Vagina (tissue), 2 donors: ENCODE measurements at places on chromosomes 11 and 22.

DNA sequence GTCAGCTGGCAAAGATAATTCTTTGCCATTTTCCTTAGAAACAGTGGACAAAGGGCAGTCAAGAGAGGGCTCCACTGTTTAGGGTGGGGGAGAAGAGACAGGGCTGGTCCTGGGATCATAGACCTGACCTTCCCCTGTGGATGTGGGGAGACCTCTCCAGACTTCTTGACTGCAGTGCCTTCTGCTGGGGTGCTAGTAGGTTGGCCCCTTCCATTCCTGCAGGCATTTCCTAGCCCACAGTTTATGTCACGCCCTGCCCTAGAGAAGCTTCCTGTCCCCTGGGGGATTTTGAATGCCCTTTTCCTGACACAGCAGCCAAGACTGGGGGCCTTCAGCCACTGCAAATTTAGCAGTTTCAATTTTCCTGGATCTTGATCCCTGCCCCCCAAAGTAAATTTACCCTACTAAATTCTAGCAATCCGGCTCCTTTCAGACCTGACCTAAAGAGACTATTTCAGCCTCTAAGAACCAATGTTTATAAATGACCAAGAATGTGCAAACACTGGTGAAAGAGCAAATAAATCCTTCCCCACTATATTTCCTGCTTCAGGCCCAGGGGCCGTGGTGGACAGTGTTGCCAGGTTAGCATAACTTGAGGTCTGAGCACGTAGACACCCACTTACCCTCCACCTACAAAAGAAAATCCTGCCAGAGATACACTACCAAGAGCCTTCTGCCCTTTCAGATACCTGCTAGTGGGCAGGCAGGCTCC, 58.4 kb downstream of the PPFIBP2 start:
- no peak for DNase-seq

GRCh38 chr22:39873965-39874364, 19.6 kb downstream of the ENTHD1 start:
- DNase-seq, result no peak

DNA sequence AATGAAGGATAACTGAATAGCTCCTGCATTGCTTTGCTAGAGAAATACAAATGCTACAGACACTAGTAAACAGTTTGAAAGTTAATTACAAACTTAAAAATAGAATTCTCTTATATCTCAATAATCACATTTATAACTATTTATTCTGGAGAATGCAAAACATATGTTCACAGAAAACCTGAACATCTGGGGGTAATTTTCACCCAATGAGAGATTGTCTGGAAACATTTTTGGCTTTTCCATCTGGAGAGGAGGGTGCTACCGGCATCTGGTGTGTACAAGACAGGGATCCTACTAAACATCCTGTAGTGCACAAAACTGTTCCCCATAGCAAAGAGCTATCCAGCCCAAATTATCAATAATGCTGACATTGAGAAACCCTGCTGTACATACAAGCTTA, 378.4 kb upstream of the CHORDC1 start:
- DNase-seq, result no peak

DNA sequence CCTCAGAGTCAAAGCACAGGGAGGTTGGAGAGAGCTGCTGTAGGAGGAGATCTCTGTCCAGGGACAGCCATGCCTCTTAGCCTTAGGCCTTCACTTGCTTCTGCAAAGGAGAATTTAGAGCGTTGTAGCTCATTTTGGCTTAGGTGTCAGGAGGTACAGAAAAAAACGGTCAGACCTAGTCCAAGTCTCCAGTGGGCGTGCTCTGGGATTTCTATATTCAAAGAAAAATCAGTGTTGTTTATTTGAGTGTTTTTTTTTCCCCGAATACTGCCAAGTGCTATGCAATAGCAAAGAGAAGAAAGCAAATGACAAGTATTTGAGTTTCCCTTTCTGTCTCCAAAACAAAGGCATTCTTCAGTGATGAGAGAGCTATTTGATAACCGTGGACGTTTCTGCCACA, 22.7 kb upstream of the OPCML start:
- no peak for DNase-seq

GRCh38 chr11:115060840-115061239, 382.5 kb downstream of the NXPE2 start:
- DNase-seq, result no peak

- DNase-seq, result no peak
These were observed 3.1 kb downstream of the KCNJ5 start for GRCh38 chr11:128894286-128894681.

DNA sequence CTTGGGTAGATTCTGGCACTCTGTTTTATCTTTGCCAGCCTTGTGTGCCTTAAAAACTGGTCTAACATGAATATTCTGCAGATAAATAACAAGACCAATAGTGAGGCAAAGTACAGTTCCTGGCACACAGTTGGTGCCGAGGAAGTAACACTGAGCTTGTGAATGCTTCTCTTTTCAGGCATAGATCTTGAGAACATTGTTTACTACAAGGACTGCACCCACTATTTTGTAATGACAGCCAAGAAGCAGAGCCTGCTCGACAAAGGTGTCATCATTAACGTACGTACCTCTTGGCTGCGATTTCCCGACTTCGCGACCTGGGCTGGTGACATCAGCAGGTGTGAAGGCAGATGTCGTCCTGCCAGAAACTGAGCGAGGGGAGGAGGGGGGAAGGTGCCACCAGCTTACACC, 105.7 kb downstream of the MICAL2 start:
- no peak for DNase-seq

- no peak for DNase-seq
These were observed 174.2 kb upstream of the PDGFD start for GRCh38 chr11:104338186-104338585.

GRCh38 chr22:37080438-37080837, 28.9 kb downstream of the KCTD17 start:
- no peak for DNase-seq

GRCh38 chr22:36736701-36737320, 33.3 kb upstream of the CACNG2 start:
- peak; percentile 92 for DNase-seq

DNA sequence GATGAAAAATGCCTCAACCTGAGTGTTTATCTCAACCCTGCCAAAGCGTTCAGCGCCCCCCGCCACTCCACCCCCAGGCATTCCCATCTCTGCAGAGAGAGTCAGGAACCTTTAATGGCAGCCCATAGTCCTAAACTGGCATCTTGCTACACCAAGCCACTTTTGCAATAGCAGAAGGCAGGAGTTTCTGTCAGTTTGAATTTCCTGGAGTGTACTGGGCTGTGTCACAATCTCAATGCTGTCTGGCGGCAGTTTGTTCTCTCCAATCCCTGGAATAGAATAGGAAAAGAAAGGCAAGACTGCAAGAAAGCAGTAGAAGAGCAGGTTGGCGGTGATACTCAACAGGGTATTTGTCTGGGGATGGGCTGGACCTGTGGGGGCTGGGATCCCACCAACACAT, 32.9 kb upstream of the FLI1 start:
- DNase-seq, result no peak

GRCh38 chr22:35596821-35597220, 20.3 kb downstream of the MB start:
- DNase-seq, result no peak

- no peak for DNase-seq
These were observed 215.3 kb downstream of the KCNA4 start for GRCh38 chr11:29801561-29801960.

DNA sequence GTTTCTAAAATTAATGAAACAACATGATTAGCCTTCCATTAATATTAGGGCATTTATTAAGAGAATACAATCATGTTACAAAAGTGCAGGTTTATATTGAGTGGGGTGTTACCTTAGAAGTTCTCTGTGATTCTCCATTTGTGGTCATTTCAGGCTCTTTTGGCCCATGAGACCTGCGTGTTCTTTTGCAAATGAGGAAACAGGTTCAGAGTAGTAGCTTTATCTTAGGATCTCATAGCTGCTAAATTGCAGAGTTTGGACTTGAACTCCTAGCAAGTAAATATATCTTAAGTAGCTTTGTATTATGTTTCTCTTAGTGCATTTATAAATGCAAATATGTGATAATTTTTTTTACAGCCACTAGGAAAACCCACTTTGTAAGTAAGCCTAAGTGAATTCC, 18.3 kb downstream of the FAR1 start:
- DNase-seq, result no peak

DNA sequence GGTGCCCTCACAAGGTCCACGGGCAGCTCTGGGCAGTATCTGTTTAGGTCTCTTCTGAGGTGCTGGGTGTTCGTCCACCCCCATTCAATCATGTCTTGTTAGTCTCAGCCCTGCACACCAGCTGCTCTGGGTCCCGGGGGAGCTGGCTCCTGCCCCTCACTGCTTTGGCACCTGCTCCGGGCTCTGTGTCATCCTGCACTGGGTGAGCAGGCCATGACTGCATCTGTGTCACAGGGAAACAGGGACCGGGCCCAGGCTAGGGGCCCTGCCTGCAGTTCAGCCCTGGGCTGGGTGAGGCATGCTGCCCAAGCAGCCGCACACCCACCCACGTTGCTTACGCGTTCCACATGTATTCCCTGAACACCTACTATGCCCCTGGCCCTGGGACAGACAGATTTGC, 43.9 kb downstream of the ELFN2 start:
- no peak for DNase-seq

DNA sequence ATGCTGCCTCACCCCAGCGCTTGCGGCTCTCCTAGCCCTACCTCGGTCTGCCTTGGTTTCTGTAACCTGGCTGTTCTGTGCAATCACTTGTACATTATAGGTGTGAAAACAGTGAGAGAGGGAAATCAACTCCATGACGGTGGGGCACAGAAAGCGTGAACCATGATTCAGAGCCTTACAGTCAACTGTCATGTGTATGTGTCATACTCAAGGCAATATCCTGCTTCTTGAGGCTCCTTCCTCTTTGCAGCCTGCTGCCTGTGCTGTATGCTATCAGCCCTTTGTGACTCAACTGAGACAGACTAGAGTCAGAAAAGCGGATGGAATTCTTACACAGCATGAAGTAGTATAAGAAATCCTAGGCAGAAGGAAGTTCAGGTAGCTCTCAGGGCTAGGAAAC, 2.1 kb downstream of the NRIP3 start:
- DNase-seq, result no peak

- no peak for DNase-seq
These were observed 589 bp upstream of the NDUFC2 start for GRCh38 chr11:78080084-78080817.

DNA sequence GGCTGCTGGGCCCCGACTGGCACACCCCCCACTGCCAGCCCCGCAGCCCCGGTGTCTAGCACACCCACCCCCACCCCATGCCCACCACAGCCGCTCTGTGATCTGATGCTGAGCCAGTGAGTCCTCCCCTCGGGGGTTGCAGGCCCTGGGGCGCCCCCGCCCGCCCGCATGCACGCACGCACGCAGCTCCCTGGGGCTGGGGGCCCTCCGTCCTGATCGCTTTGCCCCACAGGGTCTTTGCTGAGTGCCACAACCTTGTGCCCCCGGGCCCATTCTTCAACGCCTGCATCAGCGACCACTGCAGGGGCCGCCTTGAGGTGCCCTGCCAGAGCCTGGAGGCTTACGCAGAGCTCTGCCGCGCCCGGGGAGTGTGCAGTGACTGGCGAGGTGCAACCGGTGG, 32.3 kb downstream of the MUC5B start:
- DNase-seq, result no peak

GRCh38 chr11:111540937-111541253, 375 bp downstream of the LAYN start:
- DNase-seq, result no peak

- DNase-seq, result no peak
These were observed 155.6 kb upstream of the NCAM1 start for GRCh38 chr11:112805658-112806057.

- DNase-seq, result no peak
These were observed 2.5 kb downstream of the DCHS1 start for GRCh38 chr11:6653097-6653496.

GRCh38 chr11:11770296-11770695, 71.5 kb upstream of the USP47 start:
- no peak for DNase-seq

- peak; percentile 95 for DNase-seq
These were observed 29.0 kb upstream of the TOLLIP start for GRCh38 chr11:1338201-1339065.

GRCh38 chr11:20388096-20389055, 860 bp downstream of the PRMT3 start:
- no peak for DNase-seq

GRCh38 chr11:7971846-7972245, 6.6 kb upstream of the NLRP10 start:
- DNase-seq, result no peak

- DNase-seq, result no peak
These were observed 80.1 kb upstream of the TP53I11 start for GRCh38 chr11:45030778-45031177.

- no peak for DNase-seq
These were observed 5.6 kb downstream of the TEF start for GRCh38 chr22:41387341-41387740.

DNA sequence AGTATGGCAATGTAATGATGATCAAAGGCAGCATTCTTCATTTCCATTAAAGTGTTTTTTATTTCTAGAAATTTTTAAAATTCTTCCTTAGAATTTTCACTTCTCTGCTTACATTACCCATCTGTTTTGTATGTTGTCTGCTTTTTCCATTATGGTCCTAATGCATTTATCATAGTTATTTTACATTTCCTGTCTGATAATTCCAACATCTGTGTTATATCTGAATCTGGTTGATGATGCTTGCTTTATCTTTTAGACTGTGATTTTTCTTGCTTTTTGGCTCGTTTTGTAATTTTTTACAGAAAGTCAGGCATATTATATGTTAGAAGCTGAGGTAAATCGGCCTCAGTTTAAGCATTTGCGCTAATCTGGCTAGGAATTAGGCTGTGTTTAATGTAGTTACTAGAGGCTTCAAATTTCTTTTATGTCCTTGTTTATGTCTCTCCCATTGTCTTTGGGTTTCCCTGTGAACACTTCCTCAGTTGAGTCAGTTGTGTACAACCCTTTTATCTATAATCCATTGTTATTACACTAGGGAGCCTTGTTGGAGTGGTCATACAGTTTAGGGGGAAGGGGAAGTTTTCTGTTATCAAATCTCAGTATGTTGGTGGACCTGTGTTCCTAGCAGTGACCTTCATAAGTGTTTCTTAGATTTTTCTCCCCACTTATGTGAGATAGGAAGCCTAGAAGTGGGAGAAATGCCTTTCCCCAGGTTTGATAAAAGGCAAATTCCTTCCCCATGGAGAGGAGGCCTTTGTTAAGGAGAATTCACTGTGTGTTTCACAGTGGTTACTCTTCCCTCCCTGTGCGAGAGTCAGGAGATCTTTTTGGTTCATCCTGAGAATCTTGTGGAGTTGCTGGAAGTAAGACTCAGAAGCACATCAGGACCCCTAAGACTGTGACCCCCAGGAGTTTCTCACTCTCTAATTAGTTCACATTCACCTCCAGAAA, 437.5 kb downstream of the INSC start:
- no peak for DNase-seq

- DNase-seq, result no peak
These were observed 48.0 kb downstream of the IGF2 start for GRCh38 chr11:2091112-2091746.

DNA sequence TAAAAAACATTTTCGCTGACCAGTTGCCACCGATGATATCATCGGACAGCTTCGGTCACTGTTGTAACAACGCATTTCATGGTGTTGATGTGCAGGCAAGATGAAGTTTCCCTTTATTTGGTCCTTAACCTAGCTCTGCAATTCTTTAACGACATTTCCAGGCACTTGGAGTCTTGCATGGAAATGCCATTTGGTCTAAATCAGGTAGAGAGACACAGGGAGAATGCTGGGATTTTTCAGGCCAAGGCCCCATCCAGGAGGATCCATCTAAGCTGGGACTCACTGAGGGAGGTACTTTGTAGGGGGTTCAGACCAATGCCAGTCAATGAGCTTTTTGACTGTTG, 121.5 kb upstream of the RCN1 start:
- DNase-seq, result peak; percentile 27

- no peak for DNase-seq
These were observed 191.4 kb downstream of the HIPK3 start for GRCh38 chr11:33448461-33449130.

- DNase-seq, result no peak
These were observed 238.0 kb upstream of the PLET1 start for GRCh38 chr11:112498701-112499100.
